ENCODE measurements at places on chromosomes 1 and 21. TPM values are rescaled to one million over a fixed set of nuclear protein-coding genes. Genes with fewer than 3 reads are reported as not detected.

The MTARC2 gene
- 14.5 TPM for total RNA-seq

DNA sequence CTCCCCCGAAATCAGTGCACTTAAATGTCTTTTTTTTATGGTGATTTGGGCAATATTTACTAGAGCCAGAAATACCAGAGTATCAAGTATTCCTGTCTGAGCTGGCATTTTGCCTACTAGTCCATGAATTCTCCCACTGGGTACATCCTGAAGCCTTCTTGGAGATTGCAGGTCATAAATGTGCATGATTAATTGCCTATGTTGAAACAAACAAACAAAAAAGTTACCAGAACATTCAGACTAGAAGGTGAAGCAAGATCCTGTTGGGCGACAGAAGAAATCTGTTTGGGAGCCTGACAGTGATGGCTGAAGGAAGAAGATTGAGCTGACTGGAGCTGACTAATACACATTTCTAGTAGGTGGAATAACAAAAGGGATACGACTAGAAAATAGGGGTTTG is 127.4 kb upstream of the NRIP1 start:
- H3K4me3 ChIP-seq, result no peak overlapping the region
- H3K27me3 ChIP-seq, result no peaks in the 10 kb centered on the region

GRCh38 chr1:229003233-229004031 is 267.5 kb upstream of the RAB4A start:
- peak overlapping the region; percentile 84 for H3K27ac ChIP-seq
- no peak overlapping the region for H3K4me3 ChIP-seq
- H3K27me3 ChIP-seq, result no peaks in the 10 kb centered on the region
- H3K4me1 ChIP-seq, result peaks cover 4% of the 10 kb centered on the region
- no peak for DNase-seq

The LRRC3 gene
- total RNA-seq, result 50.1 TPM

DNA sequence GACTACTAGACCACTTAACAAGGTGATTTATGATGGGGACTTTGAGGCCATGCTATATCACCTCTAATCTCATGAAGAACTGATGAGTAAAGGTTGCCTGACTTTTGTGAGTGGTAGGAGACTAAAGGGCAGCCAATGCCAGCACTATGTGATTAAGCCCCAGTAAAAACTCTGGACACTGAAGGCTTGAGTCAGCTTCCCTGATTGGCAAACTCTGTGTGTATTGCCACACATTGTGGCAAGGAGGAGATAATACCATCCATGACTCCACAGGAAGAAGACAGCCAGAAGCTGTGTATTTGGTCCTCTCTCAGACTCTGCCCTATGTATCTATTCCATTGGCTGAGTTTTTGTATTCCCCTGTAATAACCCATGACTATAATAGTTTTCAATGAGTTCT is 413.3 kb upstream of the ZRANB2 start:
- no peaks in the 10 kb centered on the region for H3K4me1 ChIP-seq
- H3K27ac ChIP-seq, result no peak overlapping the region
- DNase-seq, result no peak
- H3K27me3 ChIP-seq, result no peaks in the 10 kb centered on the region
- no peak overlapping the region for H3K4me3 ChIP-seq
- no peaks in the 10 kb centered on the region for H3K36me3 ChIP-seq

DNA sequence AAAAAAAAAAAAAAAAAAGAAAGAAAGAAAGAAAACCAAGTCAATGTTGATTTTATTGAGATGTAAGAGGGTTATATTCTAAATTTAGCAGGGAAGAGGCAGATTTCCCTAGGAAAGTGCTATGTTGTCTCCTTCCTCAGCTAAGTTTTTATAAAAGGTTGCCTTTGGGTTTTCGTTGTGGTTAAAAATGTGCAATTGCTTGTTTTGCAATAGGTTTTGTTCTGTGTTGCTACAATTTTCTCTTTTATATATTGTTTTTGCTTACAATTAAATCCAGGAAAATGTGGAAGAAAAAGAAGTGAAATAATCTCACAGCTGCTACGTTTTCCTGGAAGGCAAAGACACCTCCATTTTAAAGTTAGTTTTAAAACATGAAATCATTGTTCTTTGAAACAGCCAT is 136.7 kb upstream of the C1orf105 start:
- H3K27ac ChIP-seq, result no peak overlapping the region
- no peak for DNase-seq
- H3K36me3 ChIP-seq, result no peaks in the 10 kb centered on the region
- H3K4me3 ChIP-seq, result no peak overlapping the region

The ST6GALNAC5 gene
- 10.9 TPM for total RNA-seq

- H3K4me1 ChIP-seq, result no peaks in the 10 kb centered on the region
- H3K27me3 ChIP-seq, result peaks cover 9% of the 10 kb centered on the region
- no peak overlapping the region for H3K27ac ChIP-seq
- peaks cover 6% of the 10 kb centered on the region for H3K36me3 ChIP-seq
Measured at GRCh38 chr1:175188936-175189335, 3.6 kb downstream of the KIAA0040 start.

GRCh38 chr1:223780949-223781348 is 64.8 kb downstream of the TP53BP2 start:
- H3K4me1 ChIP-seq, result no peaks in the 10 kb centered on the region
- peak overlapping the region; percentile 33 for H3K27ac ChIP-seq
- peaks cover 83% of the 10 kb centered on the region for H3K36me3 ChIP-seq
- no peaks in the 10 kb centered on the region for H3K27me3 ChIP-seq
- H3K4me3 ChIP-seq, result no peak overlapping the region

- peaks cover 6% of the 10 kb centered on the region for H3K4me1 ChIP-seq
- no peak overlapping the region for H3K27ac ChIP-seq
- no peaks in the 10 kb centered on the region for H3K36me3 ChIP-seq
- DNase-seq, result peak; percentile 93
Measured at GRCh38 chr1:11882814-11883538, 24.2 kb upstream of the NPPB start.

GRCh38 chr1:183588827-183589226 is 1.4 kb downstream of the NCF2 start:
- H3K4me1 ChIP-seq, result peaks cover 3% of the 10 kb centered on the region
- no peaks in the 10 kb centered on the region for H3K27me3 ChIP-seq
- no peak overlapping the region for H3K27ac ChIP-seq

GRCh38 chr1:30743584-30744059 is 14.0 kb downstream of the LAPTM5 start:
- H3K27me3 ChIP-seq, result no peaks in the 10 kb centered on the region
- H3K4me3 ChIP-seq, result no peak overlapping the region
- no peak for DNase-seq
- no peaks in the 10 kb centered on the region for H3K4me1 ChIP-seq
- H3K36me3 ChIP-seq, result no peaks in the 10 kb centered on the region
- no peak overlapping the region for H3K27ac ChIP-seq

DNA sequence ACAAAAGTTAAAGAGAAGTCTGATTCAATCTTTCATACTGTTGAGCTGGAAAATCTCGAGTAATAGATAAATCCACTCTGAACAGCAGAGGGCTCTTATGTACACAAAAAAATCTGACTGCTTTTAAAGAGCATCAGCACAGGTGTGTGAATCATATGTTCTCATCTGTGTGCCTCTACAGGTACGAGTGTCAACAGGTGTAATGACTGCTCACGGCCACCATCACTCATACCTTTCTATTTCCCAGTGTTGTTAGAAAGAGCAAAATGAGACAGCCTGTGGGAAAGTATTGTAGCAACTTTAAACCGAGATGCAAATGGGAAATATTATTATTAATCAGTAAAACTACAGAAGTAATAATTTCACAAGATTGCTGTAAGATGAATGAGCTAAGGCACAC is 49.0 kb upstream of the SCAF4 start:
- no peak for DNase-seq
- peaks cover 29% of the 10 kb centered on the region for H3K27me3 ChIP-seq
- H3K4me1 ChIP-seq, result no peaks in the 10 kb centered on the region
- no peak overlapping the region for H3K4me3 ChIP-seq
- H3K36me3 ChIP-seq, result no peaks in the 10 kb centered on the region
- H3K27ac ChIP-seq, result no peak overlapping the region

DNA sequence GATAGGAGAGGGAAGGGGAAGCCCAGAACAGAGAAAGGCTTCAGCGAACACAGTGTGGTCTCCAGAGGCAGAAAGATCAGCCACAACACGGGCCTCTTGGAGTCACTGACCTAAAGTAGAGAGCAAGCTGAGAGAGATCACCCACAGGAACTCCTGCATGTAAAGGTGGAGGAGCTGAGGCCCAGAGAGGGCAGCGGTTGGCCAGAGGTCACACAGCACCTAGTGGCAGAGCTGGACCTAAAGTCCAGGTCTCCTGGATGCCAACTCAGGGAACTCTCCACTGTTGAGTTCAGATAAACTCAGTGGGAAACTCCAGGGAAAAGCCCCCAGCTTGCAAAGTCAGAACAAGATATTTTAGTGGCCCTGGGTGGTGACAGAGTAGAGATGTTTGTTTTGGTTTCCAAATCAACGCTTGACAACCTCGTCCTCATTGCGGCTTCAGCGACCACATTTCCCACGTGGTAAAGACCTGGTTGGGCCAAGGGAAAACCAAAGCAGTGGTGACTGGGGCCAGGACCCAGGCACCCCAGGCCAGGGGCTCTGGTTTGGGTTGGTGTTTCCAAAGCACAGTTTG is 4.6 kb downstream of the IFFO2 start:
- no peaks in the 10 kb centered on the region for H3K36me3 ChIP-seq
- H3K4me3 ChIP-seq, result no peak overlapping the region
- H3K4me1 ChIP-seq, result peaks cover 28% of the 10 kb centered on the region
- DNase-seq, result no peak
